ENCODE measurements at places on chromosomes 2 and 18.

DNA sequence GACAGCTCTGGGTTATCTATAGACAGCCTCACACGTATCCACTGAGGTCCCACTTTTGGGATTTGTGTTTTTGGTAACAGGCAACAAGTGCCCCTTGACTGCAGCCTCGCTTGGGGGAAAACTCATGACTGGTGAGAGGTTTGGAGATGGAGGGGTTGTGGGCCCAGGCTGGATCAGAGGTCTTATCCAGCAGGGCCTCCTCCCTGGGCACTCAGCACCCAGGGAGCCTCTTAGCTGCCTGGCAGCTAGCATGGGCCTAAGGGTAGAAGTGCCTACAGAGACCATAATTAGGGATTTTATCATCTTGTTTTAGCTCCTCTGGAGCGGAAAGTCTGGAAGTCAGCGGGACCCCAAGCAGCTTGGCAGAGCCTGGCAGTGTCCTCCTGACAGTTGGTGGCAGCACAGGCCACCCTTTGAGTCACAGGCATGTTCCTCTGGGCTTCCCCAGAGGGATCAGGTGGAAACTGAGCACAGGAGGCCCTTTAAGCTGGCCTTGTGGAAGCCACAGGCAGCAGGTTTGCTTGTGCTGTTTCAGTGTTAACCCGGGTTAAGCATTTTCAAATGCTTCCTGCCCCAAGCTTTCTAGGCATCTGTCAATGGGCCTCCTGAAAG is 143.1 kb downstream of the KCTD1 start:
- no peak for DNase-seq

GRCh38 chr2:53452400-53452799 is 315.2 kb upstream of the CHAC2 start:
- DNase-seq, result no peak

GRCh38 chr2:201965550-201965949 is 68.1 kb upstream of the FZD7 start:
- DNase-seq, result no peak

DNA sequence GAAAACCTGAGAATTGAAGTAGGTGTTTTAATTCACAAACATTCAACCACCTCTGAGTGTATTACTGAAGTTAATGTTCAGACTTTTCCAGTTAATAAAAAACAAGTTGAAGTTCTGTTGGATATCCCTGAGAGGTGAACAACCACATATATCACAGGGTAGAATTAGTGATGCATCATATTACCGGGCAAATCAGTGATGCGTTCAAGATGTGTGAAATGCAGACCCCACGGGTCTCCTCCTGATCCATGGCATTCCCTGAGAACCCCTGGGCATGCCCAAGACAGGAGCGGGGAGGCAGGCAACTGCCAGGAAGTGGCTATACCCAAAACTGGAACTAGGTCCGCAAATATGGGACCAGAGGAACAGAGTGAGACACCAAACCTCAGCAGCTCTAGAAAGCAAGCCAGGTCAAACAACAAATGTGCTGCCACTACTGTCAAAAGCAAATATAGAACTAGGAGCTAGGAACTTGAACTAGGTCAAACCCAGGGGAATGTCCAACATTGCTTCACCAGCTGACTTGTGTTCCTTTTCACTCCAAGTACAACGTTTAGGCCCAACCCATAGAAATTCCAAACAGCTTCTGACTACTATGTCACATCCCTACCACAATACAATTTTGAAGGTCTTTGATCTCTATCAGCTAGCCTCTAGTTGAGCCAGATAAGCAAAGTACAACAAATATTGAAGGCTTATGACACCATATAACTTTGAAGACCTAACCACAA is 20.2 kb downstream of the PSTPIP2 start:
- no peak for DNase-seq

GRCh38 chr2:54520687-54521086 is 64.6 kb downstream of the SPTBN1 start:
- DNase-seq, result no peak

DNA sequence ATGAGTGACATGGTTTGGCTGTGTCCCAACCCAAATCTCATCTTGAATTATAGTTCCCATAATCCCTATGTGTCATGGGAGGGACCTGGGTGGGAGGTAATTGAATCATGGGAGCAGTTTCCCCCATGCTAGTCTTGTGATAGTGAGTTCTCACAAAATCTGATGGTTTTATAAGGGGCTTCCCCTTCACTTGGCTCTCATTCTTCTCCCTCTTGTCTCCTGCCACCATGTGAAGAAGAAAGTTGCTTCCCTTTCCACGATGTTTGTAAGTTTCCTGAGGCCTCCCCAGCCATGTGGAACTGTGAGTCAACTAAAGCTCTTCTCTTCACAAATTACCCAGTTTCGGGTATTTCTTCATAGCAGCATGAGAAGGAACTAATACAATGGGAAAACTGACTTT is 14.0 kb downstream of the DNAH7 start:
- DNase-seq, result no peak

- DNase-seq, result no peak
Observed at GRCh38 chr2:31920962-31921361, 89.8 kb downstream of the MEMO1 start.

DNA sequence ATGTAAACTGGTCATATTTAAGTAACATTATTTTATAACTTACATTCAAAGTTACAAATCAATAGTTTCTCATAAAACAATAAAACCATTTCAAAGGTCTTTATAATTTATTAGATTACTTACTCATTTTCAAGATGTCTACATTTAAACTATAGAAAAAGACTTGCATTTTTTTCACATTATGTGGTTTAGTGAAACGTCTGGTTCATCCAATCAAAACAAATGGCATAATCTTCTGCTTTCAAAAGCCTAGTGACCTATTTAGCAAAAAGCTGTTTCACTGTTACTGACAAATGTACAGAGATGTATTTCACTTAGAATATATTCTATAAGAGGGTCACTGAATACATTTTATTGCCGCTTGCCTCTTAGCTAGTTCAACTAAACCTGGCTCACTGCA is 49.3 kb upstream of the MCM6 start:
- DNase-seq, result no peak

GRCh38 chr18:48037481-48038271 is 107.2 kb upstream of the SMAD2 start:
- DNase-seq, result no peak

All from stimulated activated CD4-positive, alpha-beta T cell treated with anti-CD3 and anti-CD28 coated beads, Interleukin-15, amount 100 ng/mL, for 48 hours (primary cell).